Brain (organoid and tissue), 16 donors: ENCODE measurements at places on chromosomes 1 and 21.

DNA sequence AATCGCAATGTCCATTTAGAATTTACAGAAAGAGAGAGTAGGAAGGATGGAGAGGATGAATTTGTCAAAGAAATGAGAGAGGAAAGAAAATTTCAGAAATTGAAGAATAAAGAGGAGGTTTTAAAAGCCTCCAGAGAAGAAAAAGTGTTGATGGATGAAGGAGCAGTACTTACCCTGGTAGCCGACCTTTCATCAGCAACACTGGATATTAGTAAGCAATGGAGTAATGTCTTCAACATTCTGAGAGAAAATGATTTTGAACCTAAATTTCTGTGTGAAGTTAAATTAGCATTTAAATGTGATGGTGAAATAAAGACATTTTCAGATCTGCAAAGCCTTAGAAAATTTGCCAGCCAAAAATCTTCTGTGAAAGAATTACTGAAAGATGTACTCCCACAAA lies 12.5 kb downstream of the L1TD1 start:
- DNase-seq, result no peak

DNA sequence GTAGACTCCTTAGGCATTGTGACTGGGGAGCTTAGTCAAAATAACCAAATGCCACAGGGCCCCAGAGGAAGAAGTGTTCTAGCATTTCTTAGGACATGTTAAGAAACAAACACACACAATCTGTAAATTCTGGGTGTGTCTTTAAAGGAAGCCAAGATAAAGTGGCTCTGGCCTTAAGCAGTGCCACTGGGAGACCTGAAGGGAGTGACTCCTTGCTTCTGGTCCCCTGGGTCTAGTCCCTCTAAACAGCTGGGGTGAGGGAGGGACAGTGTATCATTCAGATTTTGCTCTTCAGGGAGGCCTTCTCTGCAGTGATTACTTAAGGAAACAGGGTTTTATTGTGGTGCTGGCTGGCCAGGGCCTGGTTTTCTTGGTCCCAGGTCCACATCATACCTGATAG lies 9.1 kb upstream of the PROK1 start:
- no peak for DNase-seq

DNA sequence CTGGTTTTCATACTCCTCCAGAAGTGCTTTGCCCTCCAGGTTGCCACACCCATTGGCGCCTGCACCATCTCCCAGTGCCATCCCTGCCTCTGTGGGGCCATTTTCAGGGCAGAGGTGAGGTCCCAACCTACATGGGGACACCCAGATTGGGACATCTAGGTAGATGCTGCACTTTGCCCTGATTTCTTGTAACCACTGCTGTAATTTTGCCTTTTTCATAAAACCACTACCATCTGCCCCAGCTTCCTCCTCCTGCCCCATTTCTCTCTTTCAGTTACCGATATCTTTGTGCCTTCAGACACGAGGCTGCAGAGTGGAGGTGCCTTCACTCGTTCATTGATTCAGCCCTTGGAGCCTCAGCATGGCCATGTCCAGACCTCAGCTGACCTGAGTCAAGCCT lies 21.4 kb downstream of the FAAH start:
- DNase-seq, result no peak

DNA sequence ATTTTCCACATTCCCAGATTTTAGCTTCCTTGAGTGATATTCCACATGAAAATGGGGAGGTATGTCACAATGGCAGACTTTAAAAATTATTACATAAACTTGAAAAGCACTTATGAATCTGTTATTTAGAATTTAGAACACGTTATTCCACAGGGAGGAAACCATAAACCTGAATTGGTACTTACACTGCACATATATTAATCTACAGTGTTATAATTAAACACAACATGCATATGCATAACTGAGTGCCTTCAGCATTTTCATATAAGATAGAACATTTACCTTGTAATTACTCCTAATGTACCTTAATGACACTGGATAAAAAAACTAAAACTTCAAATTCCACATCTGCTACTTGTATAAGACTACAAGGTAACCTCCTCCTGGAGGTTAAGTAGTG lies 9.8 kb downstream of the ARHGAP29 start:
- DNase-seq, result no peak

- DNase-seq, result no peak
Observed at GRCh38 chr1:25425098-25426085, 4.8 kb upstream of the RHCE start.

- no peak for DNase-seq
Observed at GRCh38 chr1:21077085-21077484, 99.6 kb downstream of the EIF4G3 start.
